ENCODE measurements at places on chromosomes 1 and 21.

DNA sequence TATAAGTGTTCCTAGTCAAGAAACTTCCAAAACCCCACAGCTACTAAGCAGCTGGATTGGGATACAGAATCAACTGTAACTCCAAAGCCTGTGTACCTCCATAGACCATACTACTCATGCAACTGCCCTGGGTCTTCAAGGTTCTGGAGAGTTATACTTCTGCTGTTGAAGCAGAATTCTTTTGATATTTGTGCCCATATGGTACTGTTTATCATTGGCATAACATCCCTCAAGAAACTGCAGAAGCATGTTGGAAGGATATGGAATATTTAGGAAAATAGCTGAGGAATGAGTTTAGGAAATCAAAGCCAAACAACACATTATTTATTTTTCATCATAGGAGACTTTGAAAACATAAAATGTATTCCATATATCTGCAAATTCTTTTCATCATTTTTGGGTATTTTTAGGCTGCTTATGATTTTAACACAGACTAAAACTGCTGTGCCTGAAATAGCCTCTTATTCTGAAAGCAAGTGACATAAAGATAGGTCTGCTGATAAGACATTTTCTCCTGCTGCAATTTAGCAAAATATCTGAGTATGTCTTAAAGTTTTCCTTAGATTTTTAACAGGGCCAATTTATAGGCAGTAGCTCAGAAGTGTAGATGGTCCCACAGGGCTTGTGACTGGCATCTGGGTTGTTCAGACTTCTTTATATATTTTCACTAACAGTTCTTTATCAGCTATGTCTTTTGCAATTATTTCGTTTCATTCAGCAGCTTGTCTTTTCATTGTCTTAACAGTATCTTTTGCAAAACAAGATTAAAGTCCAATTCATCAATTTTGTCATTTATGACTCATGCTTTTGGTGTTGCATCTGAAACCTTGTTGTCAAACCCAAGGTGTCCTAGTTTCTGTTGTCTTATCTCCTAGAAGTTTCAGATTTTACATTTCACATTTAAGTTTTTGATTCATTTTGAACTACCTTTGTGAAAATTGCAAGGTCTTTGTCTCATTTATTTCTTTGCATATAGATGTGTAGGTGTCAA, 41.1 kb upstream of the ZNF124 start:
- DNase-seq, result no peak

DNA sequence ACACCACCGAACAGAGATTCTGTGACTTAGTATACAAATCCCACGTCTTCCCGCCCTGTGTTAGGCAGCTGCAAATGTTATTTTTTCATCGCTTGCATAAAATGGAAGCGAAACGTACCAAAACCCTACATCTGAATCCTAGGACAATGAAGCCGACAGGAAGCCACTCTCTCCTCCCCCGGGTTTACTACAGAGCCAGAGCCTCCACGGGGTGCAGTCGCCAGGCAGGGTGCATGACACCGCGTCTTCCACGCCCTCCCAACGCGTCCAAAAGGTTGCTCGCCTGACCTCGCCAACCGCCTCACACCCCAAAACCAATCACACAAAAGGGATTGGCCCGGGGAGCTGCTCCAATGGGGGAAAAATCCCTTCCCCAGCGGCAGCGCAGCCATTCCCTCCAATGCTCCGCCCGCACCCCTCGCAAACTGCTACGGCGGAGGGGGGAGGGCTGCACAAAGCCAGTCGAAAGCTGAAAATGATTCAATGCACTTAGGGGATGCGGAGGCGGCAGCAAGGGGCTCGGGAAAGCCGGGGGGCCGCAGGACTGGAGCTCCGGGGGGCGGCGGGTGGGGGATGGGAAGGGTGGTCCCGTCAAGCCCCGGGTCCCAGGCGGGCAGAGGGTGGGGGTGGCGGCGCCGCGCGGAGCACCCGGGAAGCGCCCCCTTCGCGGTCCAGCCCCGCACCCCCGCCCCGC, 701 bp downstream of the CEP170 start:
- peak; percentile 12 for DNase-seq

GRCh38 chr1:216389774-216390173, 33.5 kb downstream of the USH2A start:
- no peak for DNase-seq

- DNase-seq, result no peak
Measured at GRCh38 chr1:39333296-39333695, 128.8 kb downstream of the MACF1 start.

- DNase-seq, result no peak
Measured at GRCh38 chr1:157279138-157279801, 141.1 kb upstream of the ETV3 start.

All from stimulated activated CD4-positive, alpha-beta T cell treated with anti-CD3 and anti-CD28 coated beads, Interleukin-1b, Interleukin-23, amount 100 ng/mL, for 1 hour (primary cell).